ENCODE measurements at places on chromosomes 5 and 9.

DNA sequence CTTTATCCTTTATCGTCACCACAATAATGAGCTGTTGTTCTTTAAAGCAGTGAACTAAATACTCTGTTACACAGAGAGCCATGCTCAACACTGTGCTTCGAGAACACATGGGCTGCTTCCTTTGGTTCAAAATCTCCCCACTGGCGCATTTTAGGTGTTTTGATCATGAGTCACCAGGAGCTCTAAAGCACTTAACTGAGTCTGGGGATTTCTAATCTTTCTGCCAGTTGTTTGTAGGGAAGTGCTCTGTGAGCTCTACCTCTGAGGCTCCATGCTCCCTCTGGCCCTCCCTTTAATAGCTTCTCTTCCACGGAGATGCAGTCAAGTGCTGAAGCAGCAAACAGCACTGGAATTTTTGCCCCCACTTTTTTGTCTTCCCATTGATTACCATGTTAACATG, 17.0 kb downstream of the ERAP2 start:
- DNase-seq: no peak

DNA sequence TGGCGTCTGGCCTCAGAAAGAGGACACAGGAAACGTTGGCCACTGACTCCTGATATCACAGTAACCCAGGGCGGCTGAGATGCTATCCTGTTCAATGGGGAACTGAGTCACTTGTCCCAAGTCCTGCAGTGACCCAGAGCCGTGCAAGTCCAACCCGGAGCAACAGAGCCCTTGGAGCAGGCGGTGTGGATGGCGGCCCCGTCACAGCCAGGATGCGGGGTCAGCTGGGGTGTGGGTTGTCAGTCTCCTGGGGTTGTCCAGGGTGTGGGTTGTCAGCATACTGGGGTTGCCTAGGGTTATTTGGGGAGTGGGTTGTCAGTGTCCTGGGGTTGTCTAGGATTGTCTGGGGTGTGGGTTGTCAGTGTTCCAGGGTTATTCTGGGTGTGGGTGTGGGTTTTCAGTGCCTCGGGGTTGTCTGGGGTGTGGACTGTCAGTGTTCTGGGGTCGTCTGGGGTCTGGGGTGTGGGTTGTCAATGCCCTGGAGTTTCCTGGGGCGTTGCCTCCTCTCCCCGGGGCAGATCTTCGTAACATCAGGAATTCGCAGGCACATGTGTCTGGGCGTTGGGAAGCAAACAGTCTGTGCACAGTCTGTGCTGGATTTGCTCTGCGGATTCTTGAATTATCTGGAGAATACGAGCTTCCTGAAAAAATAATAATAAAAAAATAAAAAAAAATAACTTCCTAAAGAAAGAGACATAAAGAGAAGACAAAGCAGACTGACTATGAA, 257.5 kb downstream of the PARP8 start:
- no peak for DNase-seq

DNA sequence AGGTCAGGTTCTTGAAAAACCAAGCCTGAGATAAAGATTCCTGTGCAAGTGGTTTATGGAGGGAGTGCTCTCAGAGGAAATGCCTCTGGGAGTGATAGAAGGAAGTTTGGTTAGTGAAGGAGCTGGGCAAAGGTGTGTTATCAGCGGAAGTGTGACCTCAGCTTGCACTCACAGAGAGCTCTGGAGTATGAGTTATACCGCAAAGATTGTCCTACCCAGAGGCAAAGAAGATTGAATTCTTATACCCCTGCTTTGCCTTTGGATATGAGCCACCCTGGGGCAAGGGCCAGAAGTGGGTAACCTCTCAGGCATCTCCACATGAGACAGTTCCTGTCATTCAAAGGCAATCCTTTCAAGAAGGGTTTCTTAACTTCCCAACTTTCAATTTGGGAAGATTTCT, 145.6 kb downstream of the MUSK start:
- no peak for DNase-seq

DNA sequence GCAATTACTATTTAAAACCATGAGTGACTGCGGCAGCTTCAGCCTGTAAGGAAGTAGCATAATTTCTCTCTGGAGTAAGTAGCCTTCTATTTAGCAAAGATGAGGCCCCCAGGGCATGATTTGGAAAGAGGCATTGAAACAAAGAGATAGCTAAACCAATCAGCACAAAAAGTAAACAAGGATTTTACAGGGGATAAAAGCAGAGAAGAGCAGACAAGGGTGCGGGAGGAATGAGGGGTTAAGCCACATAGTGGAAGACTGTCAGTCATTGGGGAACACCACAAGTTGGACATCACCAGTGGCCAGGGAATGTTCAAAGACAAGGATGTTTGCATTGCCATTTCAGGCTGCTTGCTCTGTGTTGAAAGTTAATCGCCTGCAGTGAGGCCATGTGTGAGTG, 24.0 kb upstream of the C5orf63 start:
- DNase-seq: no peak

GRCh38 chr9:125540497-125540896, 166.5 kb downstream of the MAPKAP1 start:
- no peak for DNase-seq

DNA sequence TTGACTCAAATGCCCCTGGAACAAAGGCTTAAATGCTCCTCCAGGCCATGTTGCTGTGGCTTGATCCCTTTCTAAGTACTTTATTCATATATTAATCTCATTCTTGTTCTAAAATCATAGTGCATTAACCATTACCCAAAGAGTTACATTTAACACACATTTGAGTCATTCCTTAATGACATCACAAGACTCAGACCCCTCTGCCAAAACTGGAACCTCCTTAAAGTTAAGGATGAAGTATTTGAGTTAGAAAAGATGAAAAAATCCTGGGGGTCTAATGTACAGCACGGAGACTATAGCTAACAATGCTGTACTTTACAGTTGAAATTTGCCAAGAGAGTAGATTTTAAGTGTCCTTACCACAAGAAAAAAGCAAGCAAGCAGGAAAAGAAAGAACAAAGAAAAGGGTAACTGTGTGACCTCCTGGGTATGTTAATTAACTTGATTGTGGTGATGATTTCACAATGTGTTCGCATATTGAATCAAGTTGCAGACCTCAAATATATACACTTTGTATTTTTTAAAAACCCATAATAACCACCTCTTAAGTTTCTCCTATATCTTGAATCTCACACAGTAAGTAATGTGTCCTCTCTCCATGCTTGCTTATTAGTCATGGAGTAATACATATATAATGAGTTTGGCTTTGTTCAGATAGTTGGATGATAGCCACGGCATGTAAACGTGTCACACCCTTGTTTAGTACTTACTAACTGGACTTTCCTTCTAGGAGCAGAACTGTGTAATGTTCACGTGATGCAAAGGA, 376.9 kb downstream of the SEMA5A start:
- DNase-seq: no peak

GRCh38 chr5:171669571-171669970, 116.0 kb upstream of the SMIM23 start:
- DNase-seq: no peak

DNA sequence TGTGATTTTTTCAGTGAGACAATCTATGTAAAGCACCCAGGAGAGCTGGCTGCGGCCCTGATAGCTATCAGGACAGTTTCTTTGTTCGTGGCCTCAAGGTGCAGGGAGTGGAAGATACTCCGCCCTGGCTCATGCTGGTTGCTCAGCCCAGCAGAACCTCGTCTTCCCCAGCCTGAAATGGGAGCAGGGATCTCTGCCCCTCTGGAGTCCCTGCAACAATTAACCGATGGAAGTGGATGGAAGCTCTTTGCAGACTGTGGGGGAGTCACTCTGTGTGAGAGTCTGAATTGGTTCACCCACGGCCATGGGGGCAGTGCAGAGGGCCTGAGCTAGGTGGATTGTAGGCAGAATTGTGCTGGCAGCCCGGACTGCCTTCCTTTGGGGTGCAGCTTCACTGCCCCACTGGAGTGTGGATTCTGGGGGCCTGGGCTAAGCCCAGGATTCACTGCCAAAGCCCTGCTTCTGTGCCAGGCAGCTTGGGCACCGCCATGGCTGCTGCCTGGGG, 2.8 kb downstream of the AIF1L start:
- DNase-seq: no peak

DNA sequence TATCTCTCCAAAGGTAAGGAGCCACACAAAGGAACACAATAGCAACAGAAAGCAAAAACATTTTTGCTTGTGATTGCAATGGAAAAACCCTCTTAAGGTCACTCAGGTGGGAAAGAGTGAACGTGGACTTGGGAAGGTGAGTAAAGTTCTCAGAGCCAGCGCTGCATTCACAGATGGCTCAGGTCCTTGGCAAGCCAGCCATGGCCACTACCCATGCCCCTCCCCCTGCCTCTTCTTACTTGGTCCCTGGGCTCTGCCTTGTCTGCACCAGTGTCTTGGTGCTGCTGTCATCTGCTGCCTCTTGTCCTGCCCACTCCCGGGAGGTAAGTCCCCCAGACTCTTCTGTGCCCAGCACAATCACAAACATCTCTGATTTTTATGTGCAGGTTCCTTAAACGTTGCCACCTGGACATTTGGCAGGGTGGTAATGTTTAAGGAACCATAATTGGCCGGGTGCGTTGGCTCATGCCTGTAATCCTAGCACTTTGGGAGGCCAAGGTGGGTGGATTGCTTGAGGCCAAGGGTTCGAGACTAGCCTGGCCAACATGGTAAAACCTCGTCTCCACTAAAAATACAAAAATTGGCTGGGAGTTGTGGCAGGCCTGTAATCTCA, 74.6 kb downstream of the FEM1C start:
- DNase-seq: no peak

DNA sequence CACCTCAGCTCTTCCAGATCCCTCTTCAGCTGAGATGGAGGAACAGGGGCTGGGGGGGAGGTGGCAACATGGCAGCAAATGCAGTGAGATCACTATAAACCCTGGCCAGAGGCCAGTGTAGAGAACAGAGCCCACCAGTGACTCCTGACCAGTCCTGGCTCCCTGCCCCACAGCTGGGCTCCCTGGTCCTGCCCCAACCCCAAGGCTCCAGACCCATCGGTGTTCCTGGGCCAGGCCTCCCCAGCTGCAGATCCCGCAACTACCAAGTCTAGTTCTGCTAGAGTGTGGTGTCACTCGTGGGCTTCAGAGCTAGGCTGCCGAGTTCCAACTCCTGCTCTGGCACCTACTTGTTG, 16.8 kb downstream of the AKNA start:
- peak; percentile 64 for DNase-seq

DNA sequence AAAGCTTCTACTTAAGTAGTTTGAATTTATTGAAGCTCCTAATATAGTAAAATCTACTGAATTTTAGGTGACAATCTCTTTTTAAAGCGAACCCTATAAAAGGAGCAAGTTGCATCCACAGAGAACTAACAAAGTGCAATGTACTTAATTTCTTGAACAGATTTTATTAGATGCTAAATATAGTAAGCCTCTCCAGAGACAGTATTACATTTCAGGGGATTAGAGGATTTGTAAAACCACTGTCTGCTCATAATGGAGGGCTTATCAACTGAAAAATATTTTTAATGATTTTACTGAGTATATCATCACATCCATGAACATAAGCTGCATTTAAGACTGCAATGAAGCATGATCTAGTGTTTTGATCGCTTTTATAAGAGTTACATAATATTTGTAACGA, 230.0 kb upstream of the EFNA5 start:
- DNase-seq: no peak

- no peak for DNase-seq
Measured at GRCh38 chr5:124963236-124963919, 216.9 kb upstream of the ZNF608 start.

- no peak for DNase-seq
Measured at GRCh38 chr9:33136721-33137670, 30.1 kb downstream of the B4GALT1 start.

DNA sequence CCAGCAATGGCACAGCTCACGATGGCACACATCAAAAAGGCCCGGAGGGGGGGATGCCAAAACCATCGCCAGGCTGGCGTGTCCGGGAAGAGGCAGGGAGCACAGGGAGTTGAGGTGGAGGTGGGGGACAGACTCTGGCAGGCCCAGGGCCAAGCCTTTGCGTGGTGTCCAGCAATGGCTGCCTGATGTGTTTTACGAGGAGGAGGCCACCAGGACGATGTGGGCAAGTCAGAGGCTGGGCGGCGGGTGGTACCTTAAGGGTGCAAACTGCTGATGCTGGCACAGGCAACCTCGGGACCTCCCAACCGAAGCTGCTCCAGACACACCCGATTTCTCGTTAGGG, 4.7 kb downstream of the VAV2 start:
- no peak for DNase-seq

DNA sequence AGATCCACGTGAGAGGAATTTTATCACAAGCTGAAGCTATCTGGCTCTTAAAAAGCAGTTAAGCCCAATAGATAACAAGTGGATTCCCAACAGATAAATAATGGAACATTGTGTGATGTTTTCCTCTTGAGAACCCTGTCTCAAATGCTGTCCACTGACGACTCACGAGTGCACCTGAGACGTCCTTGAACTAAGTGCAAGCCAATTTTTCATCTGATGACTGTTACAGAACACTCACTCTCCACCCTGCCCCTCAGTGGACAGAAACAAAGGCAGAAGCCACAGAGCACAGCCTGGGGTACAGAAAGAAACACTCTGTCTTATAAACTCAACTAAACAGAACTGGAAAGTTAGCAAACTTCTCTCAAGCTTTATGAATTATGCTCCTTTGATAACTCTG, 199.5 kb downstream of the KCNN2 start:
- DNase-seq: no peak

GRCh38 chr5:142796492-142797109, 26.4 kb downstream of the ARHGAP26 start:
- DNase-seq: no peak

GRCh38 chr5:132414634-132415378, 45.3 kb downstream of the SLC22A5 start:
- no peak for DNase-seq

GRCh38 chr5:1724822-1725602, 74.6 kb downstream of the MRPL36 start:
- no peak for DNase-seq

GRCh38 chr9:106798016-106798799, 64.8 kb upstream of the ZNF462 start:
- no peak for DNase-seq

- DNase-seq: no peak
Measured at GRCh38 chr5:72121052-72121779, 13.9 kb downstream of the MAP1B start.

Measured in anterior cingulate cortex (tissue), 58 donors.